ENCODE measurements at places on chromosomes 6 and 20.

- no peak for DNase-seq
Measured at GRCh38 chr20:276620-277495, 13.7 kb downstream of the C20orf96 start.

GRCh38 chr20:50516180-50516934 lies 6.2 kb downstream of the PTPN1 start:
- peak; percentile 65 for DNase-seq

DNA sequence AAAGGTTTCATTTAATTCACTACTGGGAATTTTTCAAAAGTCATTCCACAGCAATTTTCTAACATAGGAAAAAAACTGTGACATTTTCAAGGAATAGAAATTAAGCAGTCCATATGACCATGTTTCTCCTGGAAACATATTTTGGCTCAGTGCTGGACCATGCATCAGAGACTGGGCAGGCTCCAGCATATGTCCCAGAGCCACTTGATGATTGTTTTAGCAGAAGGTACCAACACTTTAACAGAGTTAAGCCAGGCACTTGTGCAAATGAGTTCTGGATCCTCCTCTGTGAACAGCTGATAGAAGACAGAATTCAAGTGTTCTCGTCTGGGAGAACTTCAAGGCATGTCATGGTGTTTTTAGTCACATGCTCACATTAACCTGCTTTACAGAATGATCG lies 516.3 kb downstream of the COL12A1 start:
- DNase-seq: no peak

DNA sequence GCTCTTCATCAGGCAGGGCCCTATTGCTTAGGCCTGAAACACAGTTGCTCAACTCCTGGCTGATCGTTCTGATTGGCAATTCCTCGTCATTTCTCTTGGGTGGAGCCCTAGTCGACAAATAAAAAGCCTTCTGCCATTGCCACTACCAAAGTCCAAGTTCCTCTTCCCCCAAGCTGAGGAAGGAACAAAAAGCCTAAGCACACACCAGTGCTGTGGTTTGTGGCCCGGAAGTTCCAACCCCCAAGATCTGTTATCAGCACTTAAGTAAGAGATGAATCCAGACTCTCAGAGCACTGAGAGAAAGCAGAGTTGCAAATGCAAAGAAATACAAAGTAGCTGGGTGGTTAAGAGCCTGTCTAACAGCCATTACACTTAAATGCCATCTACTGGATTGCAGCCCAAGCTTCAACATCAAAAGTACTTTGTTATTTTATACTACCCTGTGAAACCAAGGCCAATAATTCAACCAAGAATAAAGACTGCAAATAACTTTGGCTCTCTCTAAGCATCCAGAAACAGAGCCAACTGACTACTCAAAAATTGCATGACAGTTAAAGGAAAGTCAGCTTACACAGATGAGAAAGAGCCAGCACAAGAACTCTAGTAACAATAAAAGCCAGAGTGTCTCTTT lies 1024.0 kb downstream of the GRIK2 start:
- DNase-seq: no peak

- no peak for DNase-seq
Measured at GRCh38 chr6:73823046-73823735, 127.2 kb downstream of the CD109 start.

GRCh38 chr6:137767911-137768690 lies 99.0 kb upstream of the TNFAIP3 start:
- DNase-seq: peak; percentile 25

DNA sequence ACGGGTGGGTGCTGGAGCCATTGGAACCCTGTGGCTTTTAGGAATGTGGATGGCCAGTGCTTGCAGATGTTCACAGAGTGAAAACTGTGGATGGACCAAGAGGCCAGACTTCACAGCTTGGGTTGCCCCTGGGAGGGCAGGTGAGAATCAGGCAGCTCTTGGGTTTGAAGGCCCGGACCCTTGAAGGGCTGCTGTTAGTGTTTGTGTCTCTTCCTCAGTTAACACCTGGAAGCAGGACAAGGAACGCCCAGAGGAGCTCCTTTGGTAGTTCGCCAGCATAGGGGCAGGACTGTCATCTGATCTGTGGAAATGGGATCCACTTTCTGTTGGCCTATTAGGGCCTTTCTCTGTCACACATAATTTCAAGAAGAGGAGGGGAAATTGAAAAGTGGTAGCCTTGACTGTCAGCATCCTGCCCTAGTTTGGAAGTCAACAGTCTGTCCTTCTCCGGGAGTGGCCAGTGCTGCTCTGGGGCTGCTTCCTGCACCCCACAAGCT lies 43.6 kb downstream of the RIOK1 start:
- DNase-seq: no peak

DNA sequence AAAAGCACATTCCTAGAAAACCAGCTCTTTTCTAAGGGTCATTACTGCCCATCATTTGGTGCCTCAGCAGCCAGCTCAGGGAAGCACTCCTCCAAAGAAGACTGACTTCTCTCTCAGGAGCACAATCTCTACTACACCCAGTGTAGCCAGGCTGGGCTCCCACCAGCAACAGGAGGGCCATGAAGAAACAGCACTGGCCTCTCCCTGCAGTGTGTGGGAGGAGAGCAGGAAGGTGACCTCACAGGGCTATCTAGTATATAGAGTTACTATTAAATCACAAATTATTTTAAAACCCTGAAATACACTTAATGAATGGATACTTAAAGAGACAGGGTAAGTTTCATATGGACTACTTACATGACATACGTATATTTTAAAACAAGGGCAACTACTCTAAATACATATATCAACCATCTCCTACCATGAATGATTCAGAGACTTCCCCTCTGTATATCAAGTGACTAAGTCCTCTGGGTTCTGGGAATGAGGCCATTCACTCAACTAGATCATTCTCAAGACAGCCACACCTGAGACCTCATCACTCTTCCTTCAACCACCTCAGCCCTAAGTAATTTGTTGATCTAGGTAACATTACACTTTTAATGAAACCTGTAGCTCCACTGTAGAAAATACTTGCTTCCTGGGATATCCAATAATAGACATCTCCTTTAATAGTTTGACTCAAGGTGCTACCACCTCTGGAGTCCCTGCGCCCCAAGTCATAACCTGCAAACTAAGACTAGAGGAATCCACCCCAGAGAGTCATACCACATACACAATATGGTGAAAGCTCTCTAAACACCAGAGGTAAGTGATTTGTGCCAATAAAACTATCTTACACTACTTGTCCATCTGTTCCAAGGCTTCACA lies 25.2 kb downstream of the TBX18 start:
- no peak for DNase-seq

GRCh38 chr20:63708301-63709148 lies 686 bp downstream of the ZGPAT start:
- no peak for DNase-seq

DNA sequence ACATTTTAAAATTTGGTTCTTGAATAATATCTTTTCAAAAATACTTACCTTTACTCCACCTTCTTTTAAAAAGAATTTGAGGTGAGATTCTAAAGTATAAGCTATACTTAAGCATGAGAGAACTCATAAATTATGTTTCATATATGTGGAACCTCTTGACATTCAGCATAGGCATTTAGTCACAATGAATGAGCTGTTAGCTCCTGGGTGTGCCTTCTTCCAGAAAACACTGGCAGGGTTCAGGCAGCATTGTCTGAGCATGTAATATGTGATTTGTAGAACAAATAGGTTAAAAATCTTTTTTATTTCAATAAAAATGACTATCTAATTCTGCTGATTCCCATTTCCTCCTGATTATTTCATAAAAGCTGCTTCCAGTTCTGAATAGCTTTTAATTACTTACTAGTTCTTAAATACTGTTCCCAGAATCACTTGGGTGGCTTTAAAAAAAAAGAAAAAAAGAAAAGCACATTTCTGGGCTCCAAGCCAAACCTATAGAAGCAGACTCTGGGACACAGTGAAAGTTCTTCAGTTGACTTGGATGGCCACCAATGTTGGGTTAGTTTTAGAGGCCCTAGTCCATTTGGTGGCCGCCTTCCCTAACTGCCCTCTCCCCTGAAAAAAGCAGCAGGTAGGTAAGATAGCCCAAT lies 20.2 kb downstream of the RNF8 start:
- no peak for DNase-seq

- no peak for DNase-seq
Measured at GRCh38 chr20:42700372-42700771, 489.3 kb downstream of the PTPRT start.

GRCh38 chr20:667351-668034 lies 8.1 kb downstream of the SCRT2 start:
- DNase-seq: peak; percentile 62

Data from CD4-positive, alpha-beta T cell treated with Interleukin-15 for 4 hours (primary cell).